Activated T-helper 17 cell treated with anti-CD3 and anti-CD28 coated beads, Interleukin-2, amount 50 U/mL, for 72 hours (primary cell): ENCODE measurements at places on chromosomes 5 and 9. TPM values are rescaled to one million over a fixed set of nuclear protein-coding genes. Genes with fewer than 3 reads are reported as not detected.
A peak's percentile ranks its signal among the peaks of the same experiment; 100 is the strongest.

The TRPM3 gene
- not detected for total RNA-seq

- no peak for ATAC-seq
Observed at GRCh38 chr5:78644741-78645300, 3.8 kb downstream of the LHFPL2 start.

The GLDC gene
- total RNA-seq, result 19.4 TPM

The KIAA0825 gene
- total RNA-seq, result 0.97 TPM

- no peak for ATAC-seq
Observed at GRCh38 chr5:53820119-53820801, 259.8 kb downstream of the NDUFS4 start.

DNA sequence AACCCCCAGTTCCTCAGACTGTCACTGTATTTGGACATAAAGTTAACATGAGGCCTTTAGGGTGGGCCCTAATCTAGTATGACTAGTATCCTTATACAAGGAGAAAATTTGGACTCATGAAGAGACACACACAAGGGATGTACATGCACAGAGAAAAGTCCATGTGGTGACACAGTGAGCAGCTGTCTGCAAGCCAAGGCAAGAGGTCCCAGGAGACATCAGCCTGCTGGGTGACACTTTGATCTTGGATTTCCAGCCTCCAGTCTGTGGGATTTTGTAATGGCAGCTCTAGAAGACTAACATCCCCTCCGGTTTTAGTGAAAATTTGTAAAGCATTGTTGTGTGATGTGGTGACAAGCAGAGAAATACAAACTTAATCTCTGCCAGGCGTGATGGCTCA is 66.1 kb downstream of the RAI14 start:
- no peak for ATAC-seq

DNA sequence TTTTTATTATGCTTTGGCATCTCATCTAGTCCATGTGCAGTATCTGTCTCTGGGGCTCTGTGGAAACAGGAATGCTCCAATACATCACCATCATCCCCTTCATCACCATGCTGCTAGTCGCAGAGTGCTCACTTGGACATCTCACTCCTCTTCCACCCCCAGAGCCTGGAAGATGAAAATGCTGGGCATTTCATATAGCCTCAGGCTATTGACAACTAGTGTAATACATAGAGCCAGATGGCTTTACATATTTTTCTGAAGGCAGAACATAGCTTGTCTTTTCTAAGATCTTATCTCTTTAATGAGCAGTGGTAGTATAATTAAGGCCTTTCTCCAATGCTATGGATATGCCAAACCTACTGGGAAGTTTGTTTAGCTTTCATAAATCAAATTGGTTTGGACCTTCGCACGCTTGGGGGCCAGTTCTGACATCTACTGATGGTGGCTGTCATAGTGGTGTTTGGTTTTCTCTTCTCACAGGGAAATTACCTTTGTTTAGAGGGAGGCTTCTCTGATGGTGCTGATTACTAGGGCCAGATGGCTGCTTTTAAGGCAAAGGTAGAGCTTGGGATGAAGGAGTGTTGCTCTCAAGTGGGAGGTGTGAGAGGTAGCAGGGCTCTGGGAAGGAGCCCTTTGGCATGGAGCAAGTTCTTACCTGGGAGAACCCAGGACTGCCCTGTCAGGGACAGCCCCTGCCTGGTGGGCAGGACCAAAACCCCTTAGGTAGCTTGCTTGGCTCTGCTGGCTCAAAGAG is 63.1 kb upstream of the CXCL14 start:
- ATAC-seq, result no peak

GRCh38 chr9:100580257-100580656 is 2.4 kb downstream of the CAVIN4 start:
- ATAC-seq, result no peak

- no peak for ATAC-seq
Observed at GRCh38 chr5:89480406-89481007, 597.5 kb upstream of the MEF2C start.

The KCTD16 gene
- total RNA-seq, result 0.11 TPM

GRCh38 chr5:31047007-31047406 is 146.5 kb upstream of the CDH6 start:
- ATAC-seq, result no peak

DNA sequence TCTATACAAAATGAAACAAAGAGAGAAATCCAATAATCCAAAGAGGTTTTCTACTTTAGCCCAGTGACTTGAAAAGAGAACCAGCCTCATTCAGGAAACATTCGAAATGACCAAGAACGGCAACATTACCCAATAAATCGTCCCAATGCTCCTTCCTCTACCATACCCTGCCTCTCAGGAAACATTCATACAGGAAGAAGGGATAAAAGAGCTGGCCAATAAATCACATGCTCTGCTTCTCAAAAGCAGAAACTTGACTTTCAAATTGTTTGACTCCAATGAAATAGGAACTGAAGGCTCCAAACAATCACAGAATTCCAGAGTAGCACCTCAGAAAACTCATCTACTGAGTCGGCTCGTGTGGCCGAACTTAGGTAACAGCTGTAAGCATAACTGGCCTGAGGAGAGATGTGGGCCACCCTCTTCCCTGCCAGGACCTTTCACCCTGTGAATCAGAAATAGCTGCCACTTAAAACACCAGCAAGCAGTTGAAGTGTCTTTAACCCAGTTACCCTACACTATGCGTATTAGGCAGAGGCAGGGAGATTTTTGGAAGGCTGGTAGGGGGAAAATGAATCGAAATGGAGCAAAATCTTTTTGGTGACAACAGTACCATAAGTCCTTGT is 14.6 kb downstream of the ARL15 start:
- ATAC-seq, result no peak

GRCh38 chr5:25119650-25120049 is 474.9 kb upstream of the CDH10 start:
- no peak for ATAC-seq

GRCh38 chr5:53069626-53070025 is 39.9 kb downstream of the MOCS2 start:
- ATAC-seq, result peak; percentile 99

The SPATA31A3 gene
- not detected for total RNA-seq

DNA sequence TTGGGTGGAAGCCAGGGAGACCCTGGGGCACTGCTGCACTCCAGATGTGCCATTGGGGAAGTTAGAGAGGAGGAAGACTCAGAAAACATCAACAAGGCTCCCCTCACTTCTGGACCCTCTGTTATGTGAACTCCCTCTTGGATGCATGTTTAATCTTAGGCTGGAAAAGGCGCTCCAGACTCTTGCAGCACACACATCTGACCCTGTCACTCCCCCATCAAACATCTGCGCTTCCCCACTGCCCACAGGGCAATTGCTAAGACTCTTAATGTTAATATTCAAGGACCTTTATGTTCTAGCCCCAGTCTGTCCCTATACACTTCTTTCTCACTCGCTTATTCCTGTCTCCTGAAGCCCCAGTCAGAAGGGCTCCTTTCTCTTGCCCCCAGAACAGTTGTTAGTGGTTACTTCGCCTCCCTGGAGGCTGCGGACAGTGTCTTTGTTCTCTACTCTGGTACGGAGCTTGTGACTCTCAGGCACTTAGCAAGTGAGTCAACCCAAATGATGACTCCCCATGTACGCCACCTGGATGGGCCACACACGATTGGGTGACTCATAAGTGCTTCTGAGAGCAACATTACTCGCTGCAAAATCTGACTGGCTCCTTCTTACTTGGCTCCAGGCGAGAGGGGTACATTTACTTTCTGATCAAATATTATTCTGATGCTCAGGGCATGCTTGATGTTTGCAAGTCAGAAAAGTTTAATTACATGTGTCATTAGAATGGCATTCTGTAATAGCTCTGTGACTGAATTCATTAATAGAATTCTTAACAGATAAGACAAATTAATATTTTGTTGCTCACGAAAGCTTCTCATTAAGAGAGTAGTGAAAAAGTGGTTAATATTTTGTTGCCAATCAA is 193.6 kb downstream of the HSPA4 start:
- ATAC-seq, result peak; percentile 91

- ATAC-seq, result no peak
Observed at GRCh38 chr5:158819095-158819494, 280.6 kb downstream of the EBF1 start.

The C5orf58 gene
- total RNA-seq, result not detected

The ADGRD2 gene
- not detected for total RNA-seq

The SHISAL2B gene
- total RNA-seq, result not detected

DNA sequence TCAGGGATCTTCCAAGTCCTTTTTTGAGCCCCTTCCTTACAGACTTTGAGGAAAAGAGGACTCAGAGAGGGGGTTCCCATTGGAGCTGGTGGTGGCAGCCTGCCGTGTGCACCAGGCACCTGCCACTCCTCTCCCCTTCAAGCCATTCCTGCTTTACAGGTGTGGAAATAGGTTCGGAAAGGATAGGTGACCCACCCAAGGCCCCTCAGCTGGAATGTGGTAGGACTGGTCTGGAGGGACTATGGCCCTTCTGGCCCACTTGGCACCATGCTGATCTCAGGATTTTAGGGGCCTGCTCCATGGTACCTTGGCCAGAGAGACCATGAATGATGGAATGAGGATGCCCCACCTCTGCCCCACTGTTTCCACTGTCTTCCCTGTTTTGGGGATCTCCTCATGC is 1.4 kb downstream of the GALNT12 start:
- no peak for ATAC-seq

- ATAC-seq, result no peak
Observed at GRCh38 chr9:135805422-135806022, 101.8 kb downstream of the CAMSAP1 start.

DNA sequence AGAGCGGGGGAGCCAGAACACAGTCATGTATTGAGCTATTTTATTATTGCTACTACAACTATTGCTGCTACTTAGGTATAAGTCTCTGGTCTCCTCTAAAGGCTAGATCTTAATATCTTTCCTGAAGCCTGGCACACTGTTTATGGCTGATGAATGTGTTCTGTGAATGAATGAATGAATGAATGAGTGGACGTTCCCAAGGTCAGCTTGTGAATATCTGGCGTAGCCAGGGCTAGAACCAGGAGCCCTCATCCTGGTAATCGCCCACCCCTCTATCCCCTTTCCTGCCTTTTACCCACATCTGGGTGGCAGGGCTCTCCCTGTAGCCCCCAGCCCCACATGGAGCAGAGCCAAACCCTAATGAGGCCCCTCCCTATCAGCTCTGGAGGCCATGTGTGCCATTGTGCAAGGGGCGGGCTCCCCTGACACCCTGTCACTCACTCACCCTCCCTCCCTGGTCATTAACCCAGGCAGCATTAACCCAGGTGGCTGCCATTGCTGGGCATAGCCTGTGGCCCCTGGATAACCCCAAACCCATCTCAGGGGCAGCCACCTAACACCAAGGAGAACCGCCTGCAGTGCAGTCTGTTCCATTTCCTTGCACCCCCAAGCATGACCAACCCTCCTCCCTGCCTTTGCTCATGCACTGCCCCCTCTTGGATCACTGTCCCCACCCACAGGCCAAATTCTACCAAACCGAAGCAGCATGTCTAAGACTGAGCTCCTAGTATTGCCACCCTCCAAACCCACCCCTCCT is 2.0 kb upstream of the AKNA start:
- ATAC-seq, result no peak

- no peak for ATAC-seq
Observed at GRCh38 chr5:10699987-10700386, 61.0 kb downstream of the DAP start.

DNA sequence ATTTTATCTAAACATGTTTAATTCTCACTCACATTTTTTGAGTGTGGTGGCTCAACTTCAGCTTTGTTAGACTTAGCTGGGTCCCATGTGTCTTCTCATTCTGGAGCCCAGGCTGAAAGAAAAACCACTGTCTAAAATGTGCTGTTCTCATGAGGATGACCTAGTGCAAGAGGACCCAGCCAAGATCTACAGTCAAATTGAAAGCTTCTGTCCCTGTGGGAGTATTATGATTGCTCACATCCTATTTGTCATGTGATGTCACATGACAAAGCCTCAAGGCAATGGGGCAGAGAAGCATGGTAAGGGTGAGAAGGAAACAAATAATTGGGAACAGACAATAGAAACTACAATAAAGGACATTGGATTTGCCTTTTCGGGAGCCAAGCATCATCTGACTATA is 113.4 kb upstream of the ASTN2 start:
- ATAC-seq, result no peak

The FXN gene
- 28.0 TPM for total RNA-seq

The CFAP77 gene
- total RNA-seq, result not detected

DNA sequence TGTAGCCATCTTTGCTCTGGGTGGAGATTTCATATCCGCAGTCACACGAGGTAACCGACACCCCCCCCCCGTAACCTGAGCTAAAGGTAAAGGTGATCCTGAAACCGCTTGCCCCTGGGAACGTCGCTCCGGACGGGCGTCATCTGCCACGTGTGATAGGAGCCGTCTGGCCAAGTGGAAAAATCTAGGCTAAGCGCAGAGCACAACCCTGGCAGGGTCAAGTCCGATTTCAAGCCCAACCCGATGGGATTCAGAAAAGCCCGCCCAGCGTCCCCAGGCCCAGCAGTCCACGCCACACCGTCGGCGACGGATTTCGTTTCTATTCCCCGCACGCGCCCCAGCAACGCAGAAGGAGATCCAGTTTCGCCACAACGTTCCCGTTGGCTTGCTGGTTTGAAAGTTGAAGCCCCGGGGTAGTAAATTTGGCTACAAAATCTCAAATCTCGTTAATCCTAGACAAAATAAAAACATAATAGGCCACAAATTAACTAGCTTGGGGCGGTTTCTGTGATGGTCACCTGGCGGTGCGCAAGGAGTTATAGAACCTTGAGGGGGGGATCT is 32.4 kb upstream of the NFIB start:
- ATAC-seq, result no peak

DNA sequence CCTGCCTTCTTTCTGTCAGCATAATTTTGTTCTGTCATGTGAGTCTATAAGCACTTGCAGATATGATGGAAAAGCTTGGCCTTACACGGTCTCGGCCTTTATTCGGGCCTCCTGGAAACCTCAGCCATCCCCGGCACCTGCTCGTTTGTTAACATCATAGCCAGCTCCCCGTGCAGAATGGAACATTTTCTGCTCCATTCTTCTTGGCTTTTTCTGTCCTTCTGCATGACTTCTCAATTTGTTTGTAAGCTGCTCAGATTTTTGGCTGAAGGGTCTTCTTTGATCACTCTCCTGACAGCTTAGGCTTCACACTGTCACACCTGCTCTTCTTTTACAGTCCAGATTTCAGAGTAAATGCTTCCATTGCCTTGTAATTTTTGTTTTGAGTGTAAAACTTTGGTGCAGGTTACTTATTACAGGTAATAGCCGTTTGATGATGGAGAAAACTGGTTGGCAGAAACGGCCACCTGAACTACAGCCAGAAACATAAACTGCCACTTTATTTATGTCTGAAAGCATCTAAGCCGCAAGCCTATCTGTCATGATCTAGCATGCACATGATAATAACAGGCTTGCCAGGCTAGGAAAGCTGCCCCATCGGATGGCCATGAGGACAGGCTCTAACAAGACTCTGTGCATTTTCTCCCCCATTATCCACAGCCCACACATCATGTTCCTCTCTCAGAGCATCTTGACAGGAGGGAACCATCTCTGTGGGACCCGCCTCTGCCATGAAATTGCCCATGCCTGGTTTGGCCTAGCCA is 197.0 kb downstream of the AOPEP start:
- no peak for ATAC-seq

The SKP2 gene
- 32.8 TPM for total RNA-seq

The C5orf52 gene
- not detected for total RNA-seq
